Ureter (tissue), 1 donor: ENCODE measurements at places on chromosomes 16 and 17. TPM values are rescaled to one million over a fixed set of nuclear protein-coding genes. Genes with fewer than 3 reads are reported as not detected.
A peak's percentile ranks its signal among the peaks of the same experiment; 100 is the strongest.

CCL4L2 gene
- 0.81 TPM for total RNA-seq

SLC9A5 gene
- total RNA-seq: 0.86 TPM

C17orf67 gene
- total RNA-seq: 3.2 TPM

SYT17 gene
- total RNA-seq: 24.4 TPM

NT5M gene
- 2.3 TPM for total RNA-seq

BAHCC1 gene
- 23.7 TPM for total RNA-seq

SLFN12 gene
- total RNA-seq: 15.5 TPM

- no peak for DNase-seq
These were observed 5.4 kb upstream of the CYTH1 start for GRCh38 chr17:78787444-78787843.

GRCh38 chr17:18117982-18118975 lies 9.7 kb downstream of the MYO15A start:
- no peak for DNase-seq

- peak; percentile 69 for DNase-seq
These were observed 9.9 kb downstream of the TNS4 start for GRCh38 chr17:40491486-40491885.

DNA sequence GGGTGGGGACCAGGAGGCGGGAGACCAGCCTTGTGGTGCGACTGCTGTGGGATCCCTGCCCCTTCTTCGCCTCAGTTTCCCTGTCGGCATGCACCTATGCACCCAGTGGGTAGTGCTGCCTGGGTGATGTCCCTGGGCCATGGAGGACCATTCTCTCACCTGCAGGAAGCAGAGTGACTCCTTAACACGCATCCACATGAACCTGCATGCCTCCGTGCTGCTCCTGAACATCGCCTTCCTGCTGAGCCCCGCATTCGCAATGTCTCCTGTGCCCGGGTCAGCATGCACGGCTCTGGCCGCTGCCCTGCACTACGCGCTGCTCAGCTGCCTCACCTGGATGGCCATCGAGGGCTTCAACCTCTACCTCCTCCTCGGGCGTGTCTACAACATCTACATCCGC lies 25.2 kb downstream of the ADGRG5 start:
- DNase-seq: no peak

GRCh38 chr17:44001461-44001920 lies 2.9 kb upstream of the NAGS start:
- no peak for DNase-seq

GRCh38 chr17:49545806-49546545 lies 29.7 kb upstream of the NXPH3 start:
- no peak for DNase-seq

DNA sequence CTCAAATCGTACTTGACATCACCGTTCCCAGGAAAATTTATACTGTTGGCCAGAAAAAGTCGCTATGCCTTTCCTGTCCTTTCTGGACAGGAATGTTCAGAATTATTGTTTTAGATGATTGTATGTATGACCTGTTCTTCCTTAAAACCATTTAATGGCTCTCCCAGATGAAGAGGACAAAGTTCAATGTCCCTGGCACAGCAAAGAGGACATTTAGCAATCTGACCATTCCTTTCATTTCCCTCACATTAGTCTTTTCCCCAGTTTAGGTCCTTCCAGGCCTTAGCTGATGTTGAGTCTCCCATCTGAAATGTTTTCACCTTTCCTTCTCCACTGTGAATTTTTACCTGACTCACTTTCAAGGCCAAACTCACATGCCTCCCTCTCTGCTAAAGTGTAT lies 938.9 kb downstream of the CDH11 start:
- DNase-seq: no peak

DNA sequence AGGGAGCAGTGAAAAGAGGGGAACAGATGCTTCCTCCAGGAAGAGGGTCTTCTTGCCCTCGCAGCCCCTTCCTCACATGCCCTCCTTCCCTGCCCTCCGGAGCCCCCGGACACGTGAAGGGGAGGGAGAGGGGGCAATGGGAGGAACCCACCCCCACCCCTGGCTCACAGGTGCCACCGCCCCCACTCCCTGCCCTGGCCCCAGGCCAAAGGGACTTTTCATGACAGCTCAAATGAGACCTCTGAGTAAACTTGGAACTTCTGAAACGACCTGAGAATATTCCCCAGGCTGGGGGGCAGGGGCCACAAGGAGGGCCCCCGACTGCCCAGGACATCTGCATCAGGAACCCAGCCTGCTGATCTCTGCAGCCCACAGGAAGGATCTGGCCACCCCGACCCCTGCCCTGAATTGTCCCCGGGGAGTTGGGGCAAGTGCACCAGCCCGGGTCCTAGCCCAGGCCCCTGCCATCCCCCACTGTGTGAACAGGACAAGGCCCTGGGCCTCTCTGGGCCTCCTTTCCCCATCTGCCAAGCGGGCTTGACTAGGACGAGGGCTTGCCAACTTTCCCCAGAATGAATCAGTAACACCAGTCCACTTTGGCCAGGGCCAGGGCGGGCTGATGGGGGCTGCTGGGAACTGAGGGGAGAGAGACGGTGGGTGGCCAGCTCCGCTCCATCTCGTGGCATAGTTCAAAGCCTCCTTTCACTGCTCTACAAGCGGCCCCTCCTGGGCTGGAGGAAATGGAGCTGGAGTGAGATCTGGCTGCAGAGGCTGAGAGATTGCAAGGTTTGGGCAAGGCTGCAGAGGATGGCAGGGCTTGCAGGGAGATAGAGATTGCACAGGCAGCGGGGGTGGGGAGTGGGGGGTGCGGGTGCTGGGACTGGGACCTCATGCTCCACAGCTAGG lies 3.8 kb downstream of the IL21R start:
- DNase-seq: no peak

DNA sequence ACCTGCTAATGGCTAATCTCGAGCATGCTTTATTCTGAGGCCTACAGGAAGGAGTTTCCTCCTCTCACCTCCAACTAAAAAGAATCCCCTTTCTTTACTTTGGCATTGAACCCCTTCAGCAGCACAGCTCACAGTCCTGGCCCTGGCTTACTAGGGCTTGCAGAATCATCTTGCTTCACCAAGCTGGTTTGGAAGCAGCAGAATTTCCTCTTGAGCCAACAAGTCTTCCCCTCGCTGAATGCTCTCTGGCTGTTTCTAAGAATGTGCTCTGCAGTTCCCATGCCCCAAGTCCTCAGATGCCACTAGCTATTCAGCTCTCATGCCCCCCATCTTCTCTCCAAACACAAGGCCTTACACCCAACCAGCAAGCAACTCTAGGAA lies 271.2 kb downstream of the NTN1 start:
- no peak for DNase-seq

- peak; percentile 75 for DNase-seq
These were observed 8.3 kb downstream of the WFDC1 start for GRCh38 chr16:84303023-84303422.

DNA sequence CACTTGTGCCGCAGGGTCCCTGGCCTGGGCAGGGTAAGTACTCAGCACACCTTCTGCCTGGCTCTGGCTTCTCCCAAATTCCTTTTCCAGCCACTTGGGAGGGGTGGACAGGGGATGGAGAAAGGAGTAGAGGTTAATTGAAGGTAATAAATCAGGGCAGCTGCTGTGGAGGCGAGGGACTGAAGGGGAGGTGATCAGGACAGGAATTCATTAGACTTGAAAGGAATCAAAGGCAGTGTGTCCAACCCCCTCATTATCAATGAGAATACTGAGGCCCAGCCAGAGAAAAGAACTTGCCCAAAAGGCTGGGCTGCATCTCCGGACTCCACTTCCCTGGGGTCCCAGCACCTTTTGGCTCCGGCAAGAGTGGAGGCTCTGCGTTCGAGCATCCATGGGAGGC lies 2.4 kb downstream of the SOST start:
- DNase-seq: no peak

DNA sequence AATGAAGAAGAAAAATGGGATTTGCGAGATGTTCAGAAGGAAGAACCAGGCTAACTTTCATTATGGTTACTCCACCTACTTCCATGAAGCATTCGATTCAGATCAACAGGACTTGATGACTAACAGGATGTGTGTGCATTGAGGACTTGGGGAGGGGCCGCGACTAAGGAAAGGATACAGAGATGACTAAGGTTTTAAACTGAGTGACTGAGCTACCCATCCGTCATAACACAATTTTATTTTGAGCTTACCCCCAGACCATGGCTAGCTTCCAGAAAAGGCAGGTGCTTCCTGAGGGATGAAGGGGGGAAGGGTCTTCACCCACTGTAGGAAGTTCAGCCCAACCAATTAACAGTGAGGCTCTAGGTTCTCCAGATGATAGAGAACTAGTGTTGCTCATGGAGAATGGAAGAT lies 2.5 kb upstream of the CDYL2 start:
- no peak for DNase-seq

DNA sequence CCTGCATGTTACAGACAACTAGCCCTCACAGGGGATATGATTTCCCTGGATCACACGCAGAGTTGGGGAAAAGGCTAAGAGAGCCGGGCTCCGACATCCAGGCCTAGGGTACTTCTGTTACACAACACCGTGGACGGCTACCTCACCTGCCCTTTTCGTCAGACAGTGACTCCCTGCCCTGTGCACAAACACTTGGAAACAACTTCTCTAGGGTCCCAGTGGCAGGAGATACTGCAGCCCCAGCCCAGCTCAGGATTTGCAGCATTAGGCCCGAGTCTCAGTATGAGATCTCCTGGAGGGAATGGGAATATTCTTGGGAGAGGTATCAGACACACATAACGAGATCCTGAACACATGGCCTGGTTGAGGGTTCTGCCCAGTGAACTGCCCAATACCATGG lies 8.3 kb downstream of the RUSF1 start:
- no peak for DNase-seq
